ENCODE measurements at places on chromosomes 5 and 9.

DNA sequence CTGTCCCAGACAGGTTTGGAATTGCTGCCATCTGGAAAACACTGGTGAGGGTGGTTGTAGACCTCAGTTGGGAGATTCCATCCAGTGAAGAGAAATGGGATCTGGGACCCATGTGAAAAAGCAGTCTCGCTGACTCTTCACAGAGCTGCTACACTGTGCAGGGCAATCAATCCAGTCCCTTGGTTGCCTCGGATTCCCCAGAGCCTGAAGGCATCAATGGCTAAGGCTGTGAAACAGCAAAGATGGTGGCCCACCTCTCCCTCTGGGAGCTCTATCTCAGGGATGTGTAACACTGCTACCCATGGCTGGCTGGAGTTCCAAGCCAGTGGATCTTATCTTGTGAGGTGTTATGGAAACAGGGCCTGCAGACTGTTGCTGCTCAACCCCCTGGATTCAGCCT lies 256.1 kb downstream of the TMEM38B start:
- DNase-seq: no peak

- no peak for DNase-seq
Observed at GRCh38 chr5:6551287-6551954, 81.4 kb downstream of the NSUN2 start.

DNA sequence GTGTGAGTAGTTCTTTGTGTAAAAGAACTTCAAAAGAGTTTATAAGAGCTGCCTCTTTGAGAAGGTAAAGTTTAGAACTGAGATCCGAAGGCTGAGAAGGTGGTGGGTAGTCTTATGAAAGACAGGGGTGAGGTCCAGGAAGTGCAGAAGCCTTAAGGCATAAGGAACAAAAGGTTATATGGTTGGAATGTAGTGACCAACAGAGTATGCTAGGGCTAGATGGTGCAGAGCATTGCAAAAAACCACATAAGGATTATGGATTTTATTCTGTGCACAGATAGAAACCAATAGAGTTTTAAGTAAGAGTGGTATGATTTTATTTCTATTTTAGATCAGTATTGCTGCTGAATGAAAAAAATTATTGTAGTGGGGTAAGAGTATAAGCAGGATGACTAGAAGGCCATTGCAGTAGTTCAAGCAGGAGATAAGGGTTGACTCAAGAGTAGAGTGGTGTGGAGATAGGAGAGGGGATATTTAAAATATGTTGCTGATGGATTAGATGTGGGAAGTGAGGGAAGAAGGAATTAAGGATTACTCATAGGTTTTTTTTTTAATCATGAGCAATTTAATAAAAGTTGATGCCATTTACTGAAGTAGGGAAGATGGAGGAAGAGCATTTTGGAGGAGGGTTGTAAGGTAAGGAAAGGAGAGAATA lies 3.7 kb downstream of the RECK start:
- DNase-seq: no peak

GRCh38 chr5:78903353-78903752 lies 81.8 kb downstream of the ARSB start:
- no peak for DNase-seq
